ENCODE measurements at places on chromosomes 2 and 18. TPM values are rescaled to one million over a fixed set of nuclear protein-coding genes. Genes with fewer than 3 reads are reported as not detected.
A peak's percentile ranks its signal among the peaks of the same experiment; 100 is the strongest.

Gene ALK
- polyA plus RNA-seq: not detected

Gene ACVR1C
- 0.03 TPM for polyA plus RNA-seq

Gene ERBB4
- polyA plus RNA-seq: not detected

Gene RGPD3
- polyA plus RNA-seq: not detected

Gene ZAP70
- polyA plus RNA-seq: 0.76 TPM

Gene MPPE1
- polyA plus RNA-seq: 12.8 TPM

Gene TMEM37
- polyA plus RNA-seq: 0.64 TPM

Gene PDCD1
- polyA plus RNA-seq: 1.1 TPM

Gene ACMSD
- polyA plus RNA-seq: not detected

Gene FTCDNL1
- polyA plus RNA-seq: 0.13 TPM

Gene POTEC
- 0.01 TPM for polyA plus RNA-seq

Gene TCF7L1
- polyA plus RNA-seq: 0.03 TPM

Gene EFR3B
- polyA plus RNA-seq: not detected

Gene MYO1B
- 0.27 TPM for polyA plus RNA-seq

Gene RUFY4
- not detected for polyA plus RNA-seq

Gene ABHD1
- polyA plus RNA-seq: not detected

DNA sequence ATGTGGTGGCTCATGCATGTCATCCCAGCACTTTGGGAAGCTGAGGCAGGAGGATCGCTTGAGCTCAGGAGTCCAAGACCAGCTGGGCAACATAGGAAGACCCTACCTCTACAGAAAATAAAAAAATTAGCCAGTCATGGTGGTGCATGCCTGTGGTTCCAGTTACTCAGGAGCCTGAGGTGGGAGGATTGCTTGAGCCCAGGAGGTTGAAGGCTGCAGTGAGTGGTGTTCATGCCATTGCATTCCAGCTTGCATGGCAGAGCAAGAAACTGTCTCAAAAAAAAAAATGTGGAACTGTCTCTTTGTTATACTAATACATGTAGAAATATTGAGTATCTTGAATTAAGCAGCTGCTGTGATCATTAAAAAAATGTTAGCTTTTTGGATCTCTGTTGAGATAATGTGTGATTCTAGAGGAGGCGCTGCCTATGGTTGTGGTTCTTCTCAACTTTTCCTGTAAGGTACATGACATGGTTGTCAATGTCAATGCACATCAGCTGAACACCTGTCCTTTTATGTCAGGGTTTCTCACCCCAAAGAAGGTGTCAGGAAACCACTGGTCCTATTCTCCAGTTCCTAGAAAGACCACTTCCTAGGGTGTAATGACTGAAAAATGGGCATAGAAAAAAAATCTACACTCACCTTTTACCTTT lies 34.7 kb upstream of the IL1RL1 start:
- no peak for DNase-seq
- H3K4me1 ChIP-seq: no peaks in the 10 kb centered on the region
- H3K27ac ChIP-seq: no peak overlapping the region

DNA sequence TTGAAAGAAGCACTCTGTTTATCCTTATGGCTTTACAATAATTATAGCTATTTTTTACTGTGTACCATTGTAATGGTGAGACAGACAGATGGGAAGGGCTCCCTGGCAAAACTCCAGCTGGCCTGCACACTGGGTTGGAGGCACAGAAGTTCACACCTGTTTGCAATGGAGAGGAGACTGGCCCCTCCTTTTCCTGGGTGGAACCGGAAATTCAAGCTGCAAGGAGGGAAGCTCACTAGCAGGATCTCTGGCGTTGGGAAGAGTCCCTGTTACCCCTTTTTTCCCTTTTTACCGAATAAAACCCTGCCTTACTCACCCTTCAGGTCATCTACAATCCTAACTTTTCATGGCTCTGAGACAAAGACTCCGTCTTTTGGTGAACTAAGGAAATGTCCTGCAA lies 100.3 kb upstream of the TFPI start:
- no peak overlapping the region for H3K27ac ChIP-seq
- peak overlapping the region; percentile 12 for H3K4me3 ChIP-seq
- H3K36me3 ChIP-seq: no peaks in the 10 kb centered on the region
- DNase-seq: no peak
- H3K27me3 ChIP-seq: no peaks in the 10 kb centered on the region

DNA sequence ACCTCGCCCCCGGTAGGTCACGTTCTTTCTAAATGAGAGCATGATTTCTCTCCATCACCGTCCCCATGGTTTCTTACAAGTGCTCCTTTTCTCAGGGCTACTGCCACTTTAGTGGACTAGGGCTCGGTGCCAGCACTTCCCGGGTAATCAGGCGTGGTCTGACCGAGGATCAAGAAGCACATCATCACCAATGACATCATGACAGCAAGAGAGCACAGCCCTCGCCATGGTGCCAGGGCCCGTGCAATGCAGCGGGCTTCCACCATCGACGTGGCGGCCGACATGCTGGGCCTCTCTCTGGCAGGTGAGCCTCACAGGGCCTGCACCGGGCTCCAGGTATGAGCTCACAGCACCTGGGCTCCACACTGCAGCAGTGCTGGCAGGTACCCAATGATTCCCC lies 75.2 kb downstream of the INPP4A start:
- no peak overlapping the region for H3K4me3 ChIP-seq
- H3K36me3 ChIP-seq: peaks cover 15% of the 10 kb centered on the region
- no peak overlapping the region for H3K27ac ChIP-seq
- DNase-seq: no peak
- no peaks in the 10 kb centered on the region for H3K27me3 ChIP-seq

GRCh38 chr2:63012541-63012940 lies 38.1 kb upstream of the OTX1 start:
- no peaks in the 10 kb centered on the region for H3K36me3 ChIP-seq
- no peaks in the 10 kb centered on the region for H3K27me3 ChIP-seq

DNA sequence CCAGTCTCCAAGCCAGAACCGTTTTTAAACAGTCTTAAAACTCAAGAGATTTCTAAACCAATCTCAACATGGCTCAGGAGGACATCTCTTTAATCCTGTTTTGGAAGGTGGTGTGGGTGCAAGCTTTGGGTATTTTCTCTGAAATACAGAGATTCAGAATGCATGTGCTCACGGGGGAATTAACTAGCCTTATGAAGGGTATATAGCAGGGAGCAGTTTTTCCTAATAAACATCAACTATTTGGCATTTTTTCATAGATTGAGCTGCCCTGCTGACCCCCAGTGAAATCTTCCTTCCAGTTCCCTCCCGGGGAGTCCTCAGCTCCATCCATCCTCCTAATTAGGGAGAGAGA lies 122.6 kb downstream of the SMAD7 start:
- no peak overlapping the region for H3K4me3 ChIP-seq
- H3K27ac ChIP-seq: no peak overlapping the region
- DNase-seq: no peak
- no peaks in the 10 kb centered on the region for H3K36me3 ChIP-seq
- H3K4me1 ChIP-seq: peaks cover 33% of the 10 kb centered on the region

- peaks cover 3% of the 10 kb centered on the region for H3K4me1 ChIP-seq
- H3K27ac ChIP-seq: peak overlapping the region; percentile 73
- DNase-seq: peak; percentile 90
- no peak overlapping the region for H3K4me3 ChIP-seq
Observed at GRCh38 chr18:62663731-62664336, 51.5 kb upstream of the PHLPP1 start.

- H3K4me1 ChIP-seq: no peaks in the 10 kb centered on the region
- H3K4me3 ChIP-seq: no peak overlapping the region
- H3K27ac ChIP-seq: no peak overlapping the region
- no peak for DNase-seq
Observed at GRCh38 chr2:8168876-8169424, 512.9 kb upstream of the ID2 start.

DNA sequence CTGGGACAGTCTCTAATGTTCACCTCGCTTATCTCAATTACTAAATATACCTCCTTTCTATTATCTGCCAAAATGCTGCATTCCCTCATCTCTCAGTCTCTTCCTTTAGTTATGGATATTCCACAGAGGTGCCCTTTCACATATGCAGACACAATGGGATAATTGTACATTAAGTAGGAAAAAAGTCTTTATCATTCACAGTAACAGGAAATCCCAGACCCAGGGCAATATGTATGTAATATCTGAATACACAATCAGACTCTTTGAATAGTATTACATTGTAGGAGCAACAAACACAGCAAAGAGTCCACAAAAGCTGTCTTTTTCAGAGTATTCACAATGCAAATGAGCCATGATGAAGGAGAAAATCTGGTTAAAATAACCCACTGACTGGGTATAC lies 1399.0 kb upstream of the ZEB2 start:
- H3K27ac ChIP-seq: no peak overlapping the region
- no peak overlapping the region for H3K4me3 ChIP-seq
- DNase-seq: no peak
- no peaks in the 10 kb centered on the region for H3K36me3 ChIP-seq

DNA sequence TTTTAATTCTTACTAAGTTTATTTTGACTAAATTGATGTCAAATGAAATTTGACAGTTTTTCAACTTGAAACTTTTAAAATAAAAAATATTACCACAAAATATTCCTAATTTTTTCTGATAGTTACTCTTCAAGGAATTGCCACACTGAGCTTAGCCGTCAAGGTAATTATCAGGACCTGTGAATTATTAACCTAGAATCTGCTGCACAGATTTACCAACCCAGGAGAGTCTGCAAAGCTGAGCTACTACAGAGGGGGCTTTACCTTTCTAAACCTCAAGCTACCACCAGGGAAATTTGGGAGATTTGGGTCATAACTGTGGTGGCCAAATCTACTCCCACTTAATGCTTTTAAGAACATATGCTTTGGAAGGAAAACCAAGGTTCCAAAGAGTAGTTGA lies 324.6 kb downstream of the CCDC178 start:
- no peak for DNase-seq
- H3K27me3 ChIP-seq: no peaks in the 10 kb centered on the region
- H3K27ac ChIP-seq: no peak overlapping the region
- H3K4me3 ChIP-seq: no peak overlapping the region
- H3K36me3 ChIP-seq: no peaks in the 10 kb centered on the region
- no peaks in the 10 kb centered on the region for H3K4me1 ChIP-seq

DNA sequence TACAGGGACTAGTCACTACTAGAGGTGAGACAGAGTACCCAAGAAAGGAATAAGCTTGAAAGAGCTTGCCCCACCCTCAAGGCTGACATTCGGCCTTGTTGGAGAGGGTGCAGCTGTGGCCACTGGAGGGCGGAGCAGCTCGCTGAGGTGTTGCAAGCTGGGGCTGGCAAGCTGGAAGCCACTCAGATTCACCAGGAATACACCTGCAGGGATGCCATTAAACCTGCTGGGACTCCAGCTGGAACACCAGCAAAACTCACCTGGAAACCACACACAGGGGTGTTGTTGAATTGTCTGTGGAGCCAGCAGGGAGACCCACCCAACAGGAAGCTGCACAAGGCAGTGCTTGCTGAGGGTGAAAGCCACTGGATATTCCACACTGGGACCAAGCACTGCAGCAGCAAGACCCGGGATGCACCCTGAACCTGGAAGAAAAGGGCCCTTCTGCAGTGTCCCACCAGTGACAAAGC lies 26.1 kb downstream of the KCTD18 start:
- H3K27ac ChIP-seq: no peak overlapping the region
- H3K4me3 ChIP-seq: no peak overlapping the region

- H3K27me3 ChIP-seq: no peaks in the 10 kb centered on the region
- H3K27ac ChIP-seq: peak overlapping the region; percentile 95
- H3K4me1 ChIP-seq: peaks cover 3% of the 10 kb centered on the region
- peak overlapping the region; percentile 79 for H3K4me3 ChIP-seq
- no peak for DNase-seq
- H3K36me3 ChIP-seq: peaks cover 42% of the 10 kb centered on the region
Observed at GRCh38 chr2:134919341-134920210, 954 bp downstream of the CCNT2 start.

DNA sequence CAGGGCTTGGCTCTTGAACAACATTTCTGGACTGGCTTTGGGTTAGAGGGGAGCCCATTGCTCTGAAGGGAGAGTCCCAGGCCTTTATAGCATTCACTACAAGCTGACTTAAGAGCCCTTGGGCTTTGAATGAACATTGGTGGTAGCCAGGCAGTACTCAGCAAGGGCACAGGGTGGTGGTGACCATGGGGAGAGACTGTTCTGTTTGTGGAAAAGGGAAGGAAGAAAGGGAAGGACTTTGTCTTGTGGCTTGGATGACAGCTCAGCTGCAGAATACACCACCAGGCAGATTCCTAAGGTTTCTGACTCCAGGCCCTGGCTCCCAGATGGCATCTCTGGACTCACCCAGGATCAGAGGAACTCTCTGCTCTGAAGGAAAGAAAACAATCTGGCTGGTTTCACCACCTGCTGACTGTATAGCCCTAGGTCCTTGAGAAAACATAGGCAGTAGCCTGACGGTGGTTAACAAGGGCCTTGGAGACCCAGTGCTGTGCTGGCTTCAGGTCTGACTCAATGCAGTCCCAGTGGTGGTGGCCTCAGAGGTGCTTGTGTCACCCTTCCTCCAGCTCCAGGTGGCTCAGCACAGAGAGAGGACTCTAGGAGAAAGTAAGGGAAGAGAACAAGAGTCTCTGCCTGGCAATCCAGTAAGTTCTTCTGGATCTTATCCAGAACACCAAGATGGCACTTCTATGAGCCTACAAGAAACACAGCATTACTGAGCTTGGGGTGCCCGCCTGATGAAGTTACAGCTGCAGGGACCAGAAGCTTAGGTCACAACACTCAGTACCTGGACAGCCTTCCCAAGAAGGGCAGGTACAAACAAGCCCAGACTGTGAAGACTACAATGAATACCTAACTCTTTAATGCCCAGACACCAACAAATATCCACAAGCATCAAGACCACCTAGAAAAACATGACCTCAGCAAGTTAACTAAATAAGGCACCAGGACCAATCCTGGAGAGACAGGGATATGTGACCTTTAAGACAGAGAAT lies 16.4 kb upstream of the ABCB11 start:
- H3K27ac ChIP-seq: no peak overlapping the region
- no peak overlapping the region for H3K4me3 ChIP-seq
- no peak for DNase-seq
- peaks cover 18% of the 10 kb centered on the region for H3K4me1 ChIP-seq

- no peaks in the 10 kb centered on the region for H3K36me3 ChIP-seq
- peaks cover 21% of the 10 kb centered on the region for H3K4me1 ChIP-seq
- DNase-seq: peak; percentile 41
Observed at GRCh38 chr18:3294435-3295080, 32.6 kb downstream of the MYL12B start.

GRCh38 chr2:33229646-33230045 lies 246.8 kb upstream of the RASGRP3 start:
- H3K27ac ChIP-seq: no peak overlapping the region
- H3K4me1 ChIP-seq: peaks cover 3% of the 10 kb centered on the region
- H3K27me3 ChIP-seq: no peaks in the 10 kb centered on the region
- no peaks in the 10 kb centered on the region for H3K36me3 ChIP-seq
- no peak overlapping the region for H3K4me3 ChIP-seq

GRCh38 chr2:14563324-14563723 lies 69.2 kb upstream of the LRATD1 start:
- no peak overlapping the region for H3K4me3 ChIP-seq
- no peaks in the 10 kb centered on the region for H3K27me3 ChIP-seq
- DNase-seq: no peak
- H3K27ac ChIP-seq: no peak overlapping the region

DNA sequence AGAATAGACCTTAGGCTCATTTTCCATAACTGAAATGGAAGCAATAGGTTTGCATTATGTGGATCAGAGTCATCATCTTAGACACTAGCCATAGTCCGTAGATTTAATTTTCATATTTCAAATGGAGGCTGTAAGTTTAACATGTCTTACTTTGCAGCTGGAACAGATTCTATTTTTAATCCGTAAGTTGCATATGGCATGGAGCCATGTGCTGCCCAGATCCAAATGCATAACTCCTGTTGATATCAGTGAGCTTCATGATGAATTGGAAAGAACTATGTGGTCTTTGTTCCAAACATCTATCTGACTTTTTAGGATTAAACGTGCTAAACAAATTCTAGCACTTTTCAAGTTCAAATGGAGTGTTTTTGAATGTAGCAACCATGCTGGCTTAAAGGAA lies 43.4 kb downstream of the MEIS1 start:
- H3K27ac ChIP-seq: 0 out of 3 replicates have a peak overlapping the region, but pooled peaks have one; percentile 20
- H3K4me1 ChIP-seq: peaks cover 9% of the 10 kb centered on the region
- H3K36me3 ChIP-seq: no peaks in the 10 kb centered on the region
- no peaks in the 10 kb centered on the region for H3K27me3 ChIP-seq
